WTC11 (cell line): ENCODE measurements at places on chromosomes 11 and 22.

DNA sequence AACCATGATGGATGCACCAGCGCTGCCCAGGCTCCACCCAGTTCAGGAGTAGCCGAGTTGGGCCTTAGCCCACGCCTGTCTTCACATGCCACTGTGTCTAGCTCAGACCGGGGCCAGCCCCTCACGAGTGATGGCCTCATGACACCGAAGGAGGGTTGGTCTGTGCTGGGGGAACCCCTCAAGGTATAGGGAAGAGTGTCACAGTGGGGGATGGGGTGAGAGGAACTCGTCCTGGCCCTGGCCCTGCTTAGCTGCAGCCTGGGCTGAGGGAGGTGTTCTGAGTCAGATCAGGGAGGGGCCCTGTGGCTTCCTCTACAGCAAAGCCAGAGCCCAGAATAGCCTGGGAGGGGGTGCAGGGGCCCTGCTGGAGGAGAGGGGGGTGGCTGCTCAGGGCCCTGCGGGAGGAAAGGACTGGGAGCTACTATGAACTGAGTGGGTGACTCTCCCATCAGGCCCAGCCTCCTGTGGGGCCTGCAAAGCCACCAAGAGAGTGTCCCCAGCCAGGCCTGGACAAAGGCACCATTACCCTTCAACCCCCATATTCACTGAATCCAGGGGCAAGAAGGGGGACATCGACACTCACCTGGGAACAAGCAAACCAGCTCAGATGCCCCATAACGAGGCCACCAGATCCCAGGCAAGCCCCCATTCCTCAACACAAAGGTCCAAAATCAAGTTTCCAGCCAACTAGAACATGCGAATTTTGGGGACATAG, 41.2 kb downstream of the IGLL5 start:
- no peak for DNase-seq

DNA sequence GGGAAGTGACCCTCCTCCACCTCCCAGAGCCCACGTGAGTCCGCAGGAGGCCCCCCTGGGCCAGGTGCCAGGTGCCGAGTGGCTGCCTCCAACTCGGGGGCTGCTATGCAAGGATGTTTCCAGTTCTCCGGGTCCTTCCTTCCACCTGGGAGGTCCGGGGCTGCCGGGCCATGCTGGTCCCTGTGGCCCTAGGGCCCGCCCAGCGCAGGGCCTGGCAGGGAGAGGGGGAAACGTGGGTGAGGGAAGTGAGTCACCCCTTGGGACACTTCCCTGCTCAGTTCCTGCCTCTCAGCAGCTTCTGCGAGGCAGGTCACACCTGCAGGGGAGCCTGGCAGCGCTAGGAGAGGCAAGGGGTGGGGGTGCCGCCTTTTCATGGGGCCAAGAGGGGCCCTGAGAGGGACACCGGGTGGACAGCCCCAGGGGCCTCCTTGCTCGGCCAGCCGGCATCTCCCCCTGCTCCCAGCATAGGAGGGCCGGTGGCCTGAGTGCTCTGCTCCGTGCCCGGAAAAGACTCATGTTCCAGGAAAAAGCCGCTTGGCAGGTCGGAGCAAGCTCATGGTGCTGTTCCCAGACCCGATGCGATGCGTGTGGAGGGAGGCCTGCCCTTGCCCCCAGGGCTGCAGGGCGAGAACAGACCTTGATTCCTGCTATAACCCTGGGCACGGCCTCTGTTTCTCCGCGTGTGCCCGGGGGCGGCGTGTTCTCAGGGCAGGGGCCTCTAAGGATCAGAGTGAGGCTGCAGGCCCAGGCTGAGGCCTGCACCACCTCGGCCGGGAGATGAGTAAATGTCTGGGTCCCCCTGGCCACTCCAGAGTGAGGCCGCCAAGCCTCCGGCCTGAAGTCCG, 30.3 kb upstream of the WNT7B start:
- no peak for DNase-seq

DNA sequence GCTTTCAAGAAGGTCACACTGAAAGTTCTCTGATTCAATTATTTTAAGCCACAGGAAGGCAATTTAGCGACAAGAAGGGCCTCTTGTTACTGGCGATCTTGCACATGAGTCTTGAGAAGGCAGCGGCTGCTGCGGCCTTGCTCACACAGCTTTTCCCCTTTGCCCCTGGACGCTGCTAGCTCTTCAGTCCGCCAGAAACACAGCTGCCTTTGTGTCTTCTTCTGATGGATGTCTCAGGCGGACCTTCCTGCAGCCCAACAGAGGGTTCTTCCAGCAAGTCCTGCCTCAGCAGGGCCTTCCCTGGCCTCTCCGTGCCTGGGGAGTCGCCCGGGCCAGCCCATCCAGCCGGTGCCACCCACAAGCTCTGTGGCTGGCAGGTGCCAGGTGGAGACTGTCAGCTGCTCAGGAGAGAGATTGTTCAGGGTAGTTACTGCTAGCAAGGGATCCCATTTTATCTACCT, 59.4 kb downstream of the PKNOX2 start:
- no peak for DNase-seq

- DNase-seq: no peak
Measured at GRCh38 chr22:32803020-32803737, 1.7 kb downstream of the TIMP3 start.

- DNase-seq: no peak
Measured at GRCh38 chr22:48531761-48532435, 1295.8 kb downstream of the BRD1 start.

- DNase-seq: no peak
Measured at GRCh38 chr22:33879796-33880195, 40.5 kb downstream of the LARGE1 start.

GRCh38 chr11:69230856-69231425, 63.0 kb upstream of the MYEOV start:
- no peak for DNase-seq

DNA sequence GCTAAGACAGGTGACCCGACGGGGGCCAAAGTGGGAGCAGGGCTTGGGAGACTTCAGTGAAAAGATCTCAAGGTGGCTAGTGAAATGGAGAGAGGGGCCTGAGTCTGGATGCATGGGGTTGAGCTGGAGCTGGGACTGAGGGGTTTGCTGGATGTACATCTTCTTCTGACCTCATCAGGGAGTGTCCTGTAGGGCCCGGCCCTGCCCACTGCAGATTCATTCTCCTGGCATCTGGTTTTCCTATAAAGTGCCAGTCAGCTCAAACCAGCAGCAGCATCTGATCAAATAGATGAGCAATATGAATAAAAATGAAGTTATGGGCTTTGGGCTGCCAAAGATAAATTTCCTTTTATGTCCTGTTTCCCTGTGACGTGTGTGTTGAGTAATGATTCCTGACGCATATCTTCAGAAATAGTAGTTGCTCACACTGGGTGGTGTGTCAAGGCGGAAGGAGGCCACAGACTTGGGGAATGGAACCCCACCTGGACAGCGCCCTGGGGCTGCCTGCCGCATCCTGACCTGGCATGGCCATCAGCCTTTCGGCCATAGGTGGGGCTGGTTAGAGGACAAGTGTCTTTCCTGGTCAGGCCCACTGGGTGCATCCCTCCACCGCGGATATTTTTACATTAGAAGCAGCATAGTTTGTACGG, 135.4 kb downstream of the OSBP2 start:
- no peak for DNase-seq

- DNase-seq: no peak
Measured at GRCh38 chr11:15189641-15190365, 75.1 kb downstream of the INSC start.

- DNase-seq: no peak
Measured at GRCh38 chr11:105861225-105861624, 160.8 kb downstream of the MSANTD4 start.

DNA sequence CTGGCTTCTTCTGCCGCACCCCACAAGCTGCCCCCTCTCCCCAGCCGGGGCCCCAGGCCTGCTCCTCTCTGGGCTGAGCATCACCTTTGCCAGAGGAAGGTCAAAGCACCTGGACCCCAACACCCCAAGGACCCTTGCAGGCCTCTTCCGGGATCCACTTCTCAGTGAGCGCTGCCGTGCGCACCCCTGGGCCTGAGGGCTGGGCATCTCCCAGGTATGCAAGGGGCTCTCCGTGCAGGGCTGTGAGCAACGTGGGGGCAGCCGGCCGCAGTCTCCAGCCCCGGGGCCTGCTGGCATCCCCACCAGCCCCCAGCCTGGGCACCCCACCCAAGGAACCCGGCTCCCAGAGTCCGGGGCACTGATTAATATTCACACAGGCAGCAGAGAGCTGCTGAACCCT, 64.0 kb downstream of the BRD1 start:
- no peak for DNase-seq

- no peak for DNase-seq
Measured at GRCh38 chr11:62538470-62539237, 8.0 kb downstream of the AHNAK start.

GRCh38 chr11:27868709-27869108, 168.5 kb upstream of the BDNF start:
- DNase-seq: no peak

DNA sequence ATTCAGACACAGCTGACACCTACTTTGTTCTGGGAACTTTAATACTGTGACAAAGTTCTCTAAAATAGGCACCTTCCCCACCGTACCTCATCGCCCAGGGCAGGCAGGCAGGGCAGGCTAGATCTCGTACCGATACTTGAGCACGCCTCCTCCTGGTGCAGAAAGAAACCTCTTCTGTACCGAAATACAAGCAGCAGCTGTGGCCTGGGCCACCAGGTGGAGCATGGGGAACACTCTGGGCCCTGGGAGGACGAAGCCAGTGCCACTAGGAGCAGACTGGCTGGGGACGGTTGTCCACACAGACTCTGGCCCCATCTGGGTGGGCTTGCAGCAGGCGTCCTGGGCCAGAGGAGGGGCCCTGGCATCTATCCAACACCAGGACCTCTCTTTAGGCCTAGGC, 12.8 kb downstream of the PMM1 start:
- peak; percentile 87 for DNase-seq

DNA sequence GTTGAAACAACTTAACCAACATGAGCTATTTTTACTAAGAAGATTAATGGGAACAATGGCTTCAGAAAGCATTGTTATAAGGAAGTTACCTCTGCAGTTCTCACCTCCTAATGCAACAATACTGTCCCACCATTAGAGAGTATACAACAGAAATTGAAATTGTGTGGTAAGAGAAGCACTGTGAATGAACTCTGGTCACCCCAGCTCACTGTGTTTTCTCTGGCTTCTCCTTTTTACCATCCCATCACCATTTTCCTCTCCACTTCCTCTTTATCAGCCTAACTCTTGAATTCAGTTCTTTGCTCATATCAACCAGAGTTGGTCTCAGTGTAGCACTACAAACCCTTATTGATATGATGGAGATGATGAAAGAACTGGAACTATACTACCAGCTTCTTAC, 138.0 kb upstream of the POU2AF2 start:
- DNase-seq: no peak

GRCh38 chr22:31321421-31321820, 24.7 kb downstream of the PATZ1 start:
- no peak for DNase-seq

GRCh38 chr22:49781289-49781782, 46.3 kb downstream of the BRD1 start:
- DNase-seq: no peak

DNA sequence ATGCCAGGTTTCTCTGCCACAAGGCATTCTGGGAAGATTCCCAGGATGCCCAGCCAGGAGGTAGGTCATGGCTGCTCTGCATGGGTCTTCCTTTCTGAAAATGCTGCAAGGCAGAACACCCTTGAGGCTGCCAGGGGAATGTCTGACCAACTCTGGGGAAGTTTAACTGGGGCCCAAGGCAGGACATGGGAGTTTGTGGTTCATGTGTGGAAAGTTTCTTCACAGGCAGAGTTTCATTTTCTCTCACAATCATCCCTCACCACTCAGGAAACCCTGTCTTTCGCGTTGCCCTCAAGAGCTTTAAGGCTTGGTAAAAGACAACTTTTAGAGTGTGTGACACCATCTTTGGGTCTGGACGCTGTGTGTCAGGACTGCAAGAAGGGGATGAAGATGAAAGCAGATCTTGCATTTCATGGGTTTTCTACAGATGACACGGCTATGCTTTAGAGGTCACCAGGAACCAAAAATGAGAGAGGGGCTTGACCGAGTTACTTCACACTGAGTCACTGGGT, 133.5 kb downstream of the CD44 start:
- no peak for DNase-seq

GRCh38 chr22:20728523-20729190, 45.3 kb upstream of the SERPIND1 start:
- DNase-seq: no peak

- DNase-seq: no peak
Measured at GRCh38 chr11:42315267-42315666, 855.8 kb upstream of the LRRC4C start.

DNA sequence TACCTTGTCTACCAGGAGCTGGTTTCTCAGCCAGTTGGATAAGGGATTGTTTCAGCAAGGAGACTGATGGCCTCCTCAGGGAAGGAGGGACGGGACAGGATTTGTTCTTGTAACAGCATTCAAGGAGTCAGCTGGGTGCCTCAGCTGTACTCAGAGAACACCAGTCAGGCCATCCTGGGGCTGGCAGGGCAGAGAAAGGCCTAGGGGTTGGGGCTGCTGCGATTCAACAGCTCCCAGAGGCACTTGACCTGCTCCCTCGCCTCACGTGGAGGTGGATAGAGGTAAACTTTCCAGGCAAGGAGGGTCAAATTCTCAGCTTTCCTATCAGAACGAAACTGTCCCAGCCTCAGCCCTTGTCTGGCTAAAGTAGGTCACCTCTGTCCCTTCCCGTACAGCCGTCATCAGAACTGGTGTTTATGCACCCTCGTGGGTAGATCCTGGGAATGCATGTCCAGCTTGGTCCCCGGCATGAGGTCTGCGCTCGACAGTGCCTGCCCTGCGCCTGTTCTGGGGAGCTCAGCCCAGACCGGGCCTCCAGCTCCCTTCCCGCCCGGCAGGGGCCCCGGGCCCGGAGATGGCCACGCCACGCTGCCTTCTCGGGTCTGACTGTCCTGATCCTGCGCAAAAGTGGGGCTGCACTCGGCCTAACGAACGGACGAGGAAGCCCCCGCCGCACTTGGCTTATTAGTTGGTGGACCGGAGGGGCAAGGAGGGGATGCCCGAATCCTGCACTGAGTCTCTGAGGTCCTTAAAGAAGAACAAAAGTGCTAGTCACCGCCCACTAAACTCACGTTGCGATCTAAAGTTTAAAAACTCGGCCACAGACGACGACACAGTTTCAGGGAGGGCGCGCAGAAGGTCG, 762 bp upstream of the CCDC134 start:
- peak; percentile 31 for DNase-seq

- no peak for DNase-seq
Measured at GRCh38 chr11:19245351-19245750, 4.6 kb upstream of the E2F8 start.

DNA sequence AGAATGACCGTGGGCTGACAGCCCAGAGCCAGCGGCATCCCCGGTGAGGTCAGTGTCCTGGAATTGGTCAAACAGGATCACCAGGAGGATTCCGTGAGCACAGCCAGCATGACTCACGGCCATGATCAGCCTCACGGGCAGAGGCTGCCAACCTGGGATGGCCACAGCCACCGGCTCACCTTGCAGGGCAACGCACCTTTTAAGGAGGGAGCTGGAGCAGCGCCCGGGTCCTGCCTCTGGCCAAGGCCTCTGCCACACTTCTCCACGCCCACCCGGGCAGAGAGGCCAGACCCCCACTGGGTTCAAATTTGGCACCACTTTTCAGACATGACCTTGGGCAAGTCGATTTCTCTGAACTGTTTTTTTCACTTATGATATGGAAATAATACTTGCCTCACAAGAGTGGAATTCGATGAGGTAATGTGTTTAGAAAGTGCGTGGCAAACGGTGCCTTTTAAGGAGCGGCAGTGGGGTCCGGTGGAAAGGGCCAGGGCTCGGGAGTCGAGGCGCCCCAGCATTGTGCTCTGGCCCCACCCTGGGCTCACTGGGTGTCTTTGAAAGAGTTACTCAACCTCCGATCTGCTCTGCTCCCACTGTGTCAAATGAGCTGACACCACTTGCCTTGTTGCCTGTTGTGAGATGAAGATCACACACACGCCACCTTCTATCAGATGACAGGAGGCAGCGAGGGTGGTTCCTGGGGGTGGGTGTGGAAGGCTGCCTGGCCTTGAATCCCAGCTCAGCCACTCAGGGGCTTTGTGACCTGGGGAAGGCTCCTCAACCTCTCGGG, 16.0 kb downstream of the TXN2 start:
- no peak for DNase-seq
